Foreskin fibroblast (primary cell): ENCODE measurements at places on chromosomes 13 and 19.

DNA sequence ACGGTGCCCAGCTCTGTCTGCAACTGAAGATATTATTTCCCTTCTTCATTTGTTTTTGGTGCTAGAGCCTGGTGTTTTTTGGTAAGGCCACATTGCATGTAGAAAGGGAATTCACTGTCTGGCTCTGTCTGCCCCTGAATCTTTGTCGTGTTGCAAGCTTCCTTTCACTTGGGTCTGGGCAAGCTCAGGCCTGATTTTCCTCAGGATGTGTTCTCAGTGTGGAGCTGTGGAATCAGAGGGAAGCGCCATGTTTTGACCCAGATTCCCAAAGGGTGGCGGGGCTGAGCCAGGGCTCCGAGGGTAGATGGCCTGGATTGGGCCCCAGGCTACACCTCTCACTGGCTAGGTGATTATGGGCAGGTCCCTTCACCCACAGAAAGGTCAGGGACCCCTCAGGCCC is 8.6 kb downstream of the PRKCSH start:
- DNase-seq: no peak

DNA sequence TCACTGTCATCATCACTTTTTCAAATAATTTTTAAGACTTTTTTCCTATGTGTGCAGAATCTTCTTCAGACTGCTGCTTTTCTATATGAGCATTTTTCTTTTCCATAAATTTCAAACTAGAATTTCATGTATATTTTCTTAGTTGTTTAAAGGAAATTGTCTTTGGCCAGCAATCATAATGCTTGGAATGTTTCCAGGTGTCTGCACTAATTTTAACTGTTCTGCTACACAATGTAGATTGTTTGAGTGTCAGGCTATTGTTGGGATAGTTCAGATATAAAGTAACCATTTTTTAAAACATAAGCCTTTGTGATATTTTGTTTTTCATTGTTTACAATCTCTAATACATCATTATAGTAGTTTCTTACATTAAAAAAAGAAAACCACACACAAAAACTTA is 1418.5 kb downstream of the EFNB2 start:
- DNase-seq: no peak

- DNase-seq: no peak
These were observed 9.0 kb upstream of the SOX1 start for GRCh38 chr13:112057736-112058518.

DNA sequence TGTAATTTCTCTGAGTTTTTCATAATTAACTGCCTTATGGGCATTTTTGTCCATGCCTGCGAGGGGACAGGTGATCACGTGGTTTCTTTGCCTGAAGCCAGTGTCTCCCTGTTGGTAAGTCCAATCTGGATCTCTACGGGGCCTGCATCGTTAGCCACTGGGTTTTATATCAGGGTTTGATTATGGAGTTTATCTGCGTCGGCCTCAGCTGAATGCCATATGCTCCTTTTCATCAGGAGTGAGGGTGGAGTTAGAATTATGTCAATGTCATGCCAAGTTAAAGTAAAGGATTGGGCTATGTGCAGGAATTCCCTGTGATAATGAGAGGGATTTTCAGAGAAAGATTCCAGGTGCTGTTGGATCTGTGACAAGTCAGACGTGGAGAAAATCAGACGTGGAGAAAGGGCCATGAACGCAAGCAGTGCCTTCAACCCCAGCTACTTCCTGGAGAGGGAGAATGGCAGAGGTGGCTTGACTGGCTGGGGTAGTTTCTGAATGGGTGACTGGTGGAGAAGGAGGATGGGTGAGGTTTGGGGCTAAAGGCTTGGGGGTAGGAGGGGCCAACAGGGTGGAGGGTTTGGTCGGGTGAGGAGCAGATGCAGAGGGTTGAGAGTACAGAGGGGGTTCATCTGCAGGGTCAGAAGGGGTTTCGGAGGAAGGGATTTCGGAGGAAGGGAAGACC is 24.3 kb downstream of the TMEM255B start:
- no peak for DNase-seq

GRCh38 chr19:53576941-53577653 is 39.2 kb downstream of the ZNF331 start:
- DNase-seq: no peak

DNA sequence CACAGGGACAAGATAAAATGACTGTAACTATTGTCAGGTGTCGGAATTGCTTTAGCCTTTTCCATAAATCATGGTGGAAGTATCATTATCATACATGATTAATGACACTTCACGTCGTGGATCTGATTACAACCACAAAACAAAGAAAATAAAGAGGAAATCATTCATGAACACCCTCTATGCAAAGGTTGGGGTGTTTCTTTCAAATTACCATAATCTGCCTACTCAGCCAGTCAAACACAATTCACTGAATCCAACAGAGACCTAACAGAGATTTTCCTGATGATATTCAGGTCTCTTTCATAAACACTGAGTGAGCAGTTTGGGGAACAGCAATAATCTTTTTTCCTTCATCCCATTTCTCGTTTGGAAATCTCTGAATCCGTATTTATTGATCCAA is 625.6 kb downstream of the DCT start:
- DNase-seq: no peak
